HTR-8/SVneo (cell line): ENCODE measurements at places on chromosomes 16 and 17.

DNA sequence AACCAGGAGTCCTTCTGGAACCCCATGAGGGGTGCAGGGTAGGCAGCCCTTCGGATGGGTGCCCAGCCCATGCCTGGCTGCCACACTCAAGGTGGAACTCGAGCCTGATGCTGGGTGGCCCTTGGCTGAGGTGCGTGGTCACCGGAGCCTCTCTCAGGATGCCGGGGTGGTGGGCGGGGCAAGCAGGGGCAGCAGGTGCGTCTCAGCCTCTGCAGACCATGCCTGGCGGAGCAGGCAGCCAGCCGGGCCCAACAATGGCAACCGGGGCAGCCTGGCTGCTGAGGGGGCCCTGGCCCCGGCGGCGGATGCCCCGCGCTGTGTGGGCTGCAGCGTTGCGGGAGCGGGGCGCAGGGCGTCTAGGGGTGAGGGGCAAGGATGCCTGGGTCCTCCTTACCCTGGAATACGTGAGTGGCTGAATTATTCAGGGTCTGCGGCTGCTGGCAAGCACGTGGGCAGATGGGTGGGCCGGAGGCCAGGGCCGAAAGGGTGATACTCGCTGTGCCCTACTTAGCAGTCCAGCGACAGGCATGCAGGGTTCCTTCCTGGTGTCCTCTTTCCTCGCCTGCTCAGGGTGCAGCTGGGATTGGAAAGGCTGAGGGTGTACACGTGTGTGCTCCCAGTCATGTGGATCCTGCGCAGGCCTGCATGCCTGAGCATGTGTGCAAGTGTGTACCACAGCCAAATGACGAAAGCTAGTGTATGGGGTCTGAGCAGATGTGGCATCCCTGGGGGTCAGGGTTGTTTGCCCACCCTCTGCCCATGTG, 14.6 kb downstream of the MYO15A start:
- no peak for DNase-seq

DNA sequence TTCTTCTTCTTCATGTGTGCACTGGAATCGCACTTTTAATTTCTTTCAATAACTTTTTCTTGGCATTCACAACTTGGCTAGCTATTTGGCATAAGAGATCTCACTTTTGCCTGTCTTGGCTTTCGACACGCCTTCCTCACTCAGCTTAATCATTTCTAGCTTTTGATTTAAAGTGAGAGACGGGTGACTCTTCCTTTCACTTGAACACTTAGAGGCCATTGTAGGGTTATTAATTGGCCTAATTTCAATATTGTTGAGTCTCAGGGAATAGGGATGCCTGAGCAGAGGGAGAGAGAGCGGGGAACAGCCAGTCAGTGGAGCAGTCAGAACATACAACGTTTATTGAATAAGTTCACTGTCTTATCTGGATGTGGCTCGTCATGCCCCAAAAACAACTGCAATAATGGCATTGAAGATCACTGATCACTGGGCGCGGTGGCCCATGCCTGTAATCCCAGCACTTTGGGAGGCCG, 200.3 kb downstream of the SEC14L1 start:
- DNase-seq: no peak

GRCh38 chr16:77330332-77331042, 104.3 kb downstream of the ADAMTS18 start:
- no peak for DNase-seq

DNA sequence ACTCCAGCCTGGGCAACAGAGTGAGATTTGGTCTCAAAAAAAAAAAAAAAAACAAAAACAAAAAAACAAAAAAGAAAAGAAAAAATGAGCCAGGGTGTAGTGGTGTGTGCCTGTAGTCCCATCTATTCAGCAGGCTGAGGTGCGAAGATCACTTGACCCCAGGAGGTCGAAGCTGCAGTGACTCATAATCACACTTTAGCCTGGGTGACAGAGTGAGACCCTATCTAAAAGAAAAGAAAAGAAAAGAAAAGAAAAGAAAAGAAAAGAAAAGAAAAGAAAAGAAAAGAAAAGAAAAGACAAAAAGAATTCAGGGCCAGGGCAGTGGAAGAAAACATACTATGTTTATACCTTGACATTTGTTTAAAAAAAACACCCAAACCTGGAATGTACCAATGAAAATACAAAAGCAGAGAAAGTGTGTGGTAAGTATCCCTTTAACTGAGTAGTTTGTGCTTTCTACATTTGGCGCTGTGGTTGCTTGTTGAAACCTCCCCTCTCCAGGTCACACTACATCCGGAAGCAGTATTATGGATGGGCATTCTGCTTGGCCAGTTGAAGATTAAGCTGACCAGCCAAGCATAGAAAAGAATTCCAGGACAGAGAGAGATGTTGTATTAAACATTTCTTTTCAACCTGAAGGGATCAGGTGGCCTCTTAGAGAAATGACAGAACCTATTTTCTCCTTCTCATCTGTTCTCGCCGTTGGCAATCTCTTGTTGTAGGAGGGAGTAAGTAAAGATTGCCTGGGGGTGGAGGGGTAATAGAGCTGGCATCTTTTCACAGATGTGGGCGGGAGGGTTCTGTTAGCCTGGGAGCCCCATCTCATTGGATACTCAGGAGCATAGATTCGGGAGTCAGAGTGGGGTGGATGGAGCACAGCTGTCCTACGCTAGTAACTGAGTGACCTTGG, 12.1 kb upstream of the PRKCB start:
- no peak for DNase-seq

- DNase-seq: no peak
Observed at GRCh38 chr16:20903116-20903898, 2.7 kb downstream of the LYRM1 start.
